Left lobe of liver (tissue), 2 donors: ENCODE measurements at places on chromosomes 3 and 15. TPM values are rescaled to one million over a fixed set of nuclear protein-coding genes. Genes with fewer than 3 reads are reported as not detected.

The NLGN1 gene
- not detected for total RNA-seq

The BFSP2 gene
- total RNA-seq = not detected

The CALML4 gene
- total RNA-seq = 6.8 TPM

DNA sequence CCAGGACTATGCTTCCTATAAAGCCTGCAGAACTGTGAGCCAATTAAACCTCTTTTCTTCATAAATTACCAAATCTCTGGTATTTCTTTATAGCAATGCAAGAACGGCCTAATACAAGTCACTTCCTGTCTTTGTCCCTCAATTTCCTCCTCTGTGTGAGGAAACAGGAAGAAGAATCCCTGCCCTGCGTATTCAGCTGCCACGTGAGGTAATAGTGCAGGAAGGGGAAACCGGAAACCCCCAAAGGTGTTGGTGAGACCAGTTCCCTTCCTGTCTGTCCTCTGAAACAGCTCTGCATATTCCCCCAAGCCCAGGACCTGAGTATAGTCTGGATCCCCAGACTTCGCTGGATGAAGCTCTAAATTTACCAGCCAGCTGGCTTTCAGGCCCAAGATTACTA, 18.1 kb upstream of the PTPN23 start:
- no peak for DNase-seq

DNA sequence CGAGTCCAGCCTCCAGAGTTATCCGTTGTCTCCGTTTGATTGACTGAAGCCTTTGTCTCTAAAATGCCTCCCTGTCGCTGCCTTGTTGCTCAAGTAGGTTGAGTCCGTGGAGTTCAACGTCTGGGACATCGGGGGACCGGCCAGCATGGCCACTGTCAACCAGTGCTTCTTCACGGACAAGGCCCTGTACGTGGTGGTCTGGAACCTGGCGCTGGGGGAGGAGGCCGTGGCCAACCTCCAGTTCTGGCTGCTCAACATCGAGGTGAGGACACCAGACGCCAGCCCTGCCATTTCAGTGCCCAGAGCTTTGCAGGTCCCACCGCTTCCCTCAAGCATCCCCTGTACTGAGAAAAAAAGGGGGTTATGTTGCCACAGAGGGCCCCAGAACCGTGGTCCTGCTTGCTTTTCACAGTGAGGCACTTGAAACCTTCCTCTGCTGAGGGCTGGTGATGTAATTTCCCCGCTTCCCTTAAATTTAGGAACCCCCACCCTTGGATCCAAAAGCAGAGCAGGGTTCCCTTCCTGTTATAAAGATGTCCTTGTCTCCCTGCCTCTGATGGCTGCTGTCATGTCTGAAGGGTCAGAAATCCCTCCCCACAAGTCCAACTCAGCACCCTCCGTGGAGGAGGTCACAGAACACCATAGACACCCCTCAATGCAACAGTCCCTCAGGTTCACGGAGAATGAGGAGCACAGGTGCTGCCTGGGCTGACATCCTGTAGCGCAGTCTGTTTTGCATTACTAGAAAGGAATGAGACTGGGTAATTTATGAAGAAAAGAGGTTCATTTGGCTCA, 105.7 kb downstream of the LRRK1 start:
- DNase-seq = peak; percentile 38

DNA sequence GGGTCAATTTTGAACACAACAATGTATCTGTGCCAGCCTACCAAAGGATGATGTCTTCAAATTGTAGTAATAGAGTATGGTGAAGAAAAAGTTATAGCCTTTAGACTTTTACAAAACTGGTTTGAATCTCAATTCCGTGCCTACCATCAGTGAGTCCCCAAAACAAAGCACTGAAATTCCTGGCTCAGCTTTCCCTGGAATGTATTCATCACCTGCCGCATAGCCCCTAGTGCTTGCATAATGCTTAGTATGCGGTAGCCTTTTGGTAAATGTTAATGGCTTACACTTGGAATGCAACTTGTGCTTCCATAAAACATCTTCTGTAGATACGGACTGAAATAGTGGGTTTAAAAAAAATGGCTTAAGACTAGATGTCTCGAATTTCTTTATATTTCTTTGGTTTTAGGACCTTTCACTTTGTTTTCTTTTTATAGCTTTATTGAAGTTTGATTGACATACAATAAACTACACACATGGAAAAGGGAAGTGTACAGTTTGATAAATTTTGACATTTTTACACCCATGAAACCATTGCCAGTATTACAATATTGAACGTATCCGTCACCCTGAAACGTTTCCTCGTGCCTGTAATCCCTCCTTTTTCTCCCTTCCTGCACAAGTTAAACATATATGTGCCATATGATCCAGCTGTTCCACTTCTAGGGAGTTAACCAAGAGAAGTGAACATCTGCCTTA, 12.1 kb downstream of the SACM1L start:
- DNase-seq = no peak

DNA sequence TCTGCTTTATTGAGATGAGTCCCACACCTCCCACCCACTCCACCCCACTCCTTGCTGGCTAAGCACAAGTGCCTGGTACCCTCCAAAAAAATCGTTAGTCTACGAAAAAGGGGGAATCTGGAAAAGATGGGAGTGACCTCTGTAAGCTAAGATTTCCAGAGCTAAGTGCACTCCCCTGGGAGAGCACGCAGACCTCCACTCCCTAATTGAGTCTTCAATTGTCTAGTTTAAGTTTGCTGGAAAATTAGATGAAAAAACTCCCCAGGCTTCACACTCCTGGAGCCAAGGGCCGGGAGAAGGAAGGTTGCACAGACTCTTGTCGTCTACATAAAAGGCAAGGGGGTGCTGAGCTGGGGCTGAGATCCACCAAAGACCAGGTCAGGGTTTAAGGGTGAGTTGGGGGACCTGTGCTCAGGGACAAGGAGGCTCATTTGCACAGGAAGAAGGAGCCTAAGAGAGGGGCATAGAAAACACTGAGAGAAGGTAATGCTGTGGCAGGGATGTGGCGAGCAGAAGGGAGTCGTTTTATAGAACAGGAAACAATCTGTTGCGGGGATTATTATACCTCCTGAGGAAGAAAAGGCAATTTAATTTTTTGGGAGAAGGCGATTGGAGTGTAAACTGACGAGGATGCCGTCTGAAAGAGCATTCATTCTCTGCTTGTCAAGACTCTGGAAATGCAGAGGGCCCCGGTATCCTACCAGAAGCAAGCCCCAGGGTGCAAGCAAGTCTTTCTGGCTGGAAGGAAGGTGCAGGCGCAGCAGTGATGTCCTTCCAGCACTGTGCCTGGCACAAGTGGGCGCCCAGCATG, 126.5 kb upstream of the DLG1 start:
- no peak for DNase-seq

DNA sequence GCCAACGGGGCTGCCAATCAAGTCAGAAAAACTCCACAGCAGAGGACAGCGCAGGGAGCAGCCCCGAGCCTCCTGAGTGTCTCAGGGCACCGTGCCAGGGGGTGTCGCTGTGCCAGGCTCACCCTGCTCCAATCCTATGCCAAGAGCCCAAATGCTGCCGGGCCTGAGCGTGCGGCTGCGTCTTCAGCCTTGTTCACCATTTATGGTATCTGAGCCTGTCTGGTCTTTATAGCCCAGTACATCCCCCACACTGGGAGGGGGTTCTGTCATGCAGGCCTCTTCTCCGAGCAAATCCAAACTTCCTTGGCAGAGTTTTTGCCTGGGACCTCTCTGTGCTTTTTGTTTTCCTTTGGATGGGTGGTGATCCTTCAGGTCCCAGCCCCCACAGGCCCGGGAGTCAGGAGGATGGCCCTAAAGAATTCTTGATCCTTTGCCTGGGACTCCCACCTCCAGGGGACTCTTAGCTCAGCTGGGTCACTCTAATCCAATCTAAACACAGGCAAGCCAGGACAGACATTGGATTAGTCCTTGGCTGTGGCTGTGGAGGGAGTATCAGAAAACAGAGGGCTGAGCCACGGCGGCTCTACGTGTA, 135.1 kb upstream of the HACD2 start:
- peak; percentile 55 for DNase-seq

DNA sequence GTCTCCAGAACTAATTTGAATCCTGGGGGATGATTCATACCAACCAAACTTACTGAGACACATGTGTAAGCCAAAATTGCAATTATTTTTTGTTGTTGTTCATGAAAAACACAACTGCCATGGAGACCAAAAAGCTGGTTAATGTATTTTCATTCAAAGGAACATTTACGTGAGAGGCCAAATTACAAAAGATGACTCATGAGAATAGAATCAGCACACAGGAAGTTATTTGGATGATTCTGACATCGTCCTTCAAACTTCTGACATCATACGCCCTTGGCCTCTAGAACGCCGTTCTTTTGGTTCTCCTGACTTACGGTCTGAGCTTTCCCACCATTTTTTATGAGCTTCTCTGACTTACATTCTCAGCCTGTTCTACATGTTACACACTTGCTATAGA, 3.0 kb upstream of the ZNF280D start:
- DNase-seq = no peak

DNA sequence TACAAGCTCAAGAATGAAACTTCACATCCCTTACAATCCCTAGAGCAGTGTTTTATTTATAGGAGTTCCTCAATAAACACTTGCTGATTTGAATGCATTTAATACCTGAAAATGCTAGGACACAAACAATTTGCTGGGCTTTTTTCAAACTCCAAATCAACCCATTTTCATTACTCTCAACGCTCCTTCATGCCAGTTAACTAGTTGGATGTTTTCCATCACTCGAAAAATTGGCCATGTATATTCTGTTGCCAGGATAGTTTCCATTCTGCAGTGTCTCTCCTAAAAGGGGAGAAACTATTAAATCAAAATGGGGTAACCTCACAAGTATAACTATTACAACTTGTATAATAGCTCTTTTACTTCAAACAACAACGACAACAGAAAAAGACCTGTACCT, 1.2 kb downstream of the GBE1 start:
- no peak for DNase-seq
